Stimulated activated CD4-positive, alpha-beta T cell treated with anti-CD3 and anti-CD28 coated beads, Interleukin-12 subunit alpha, Interleukin-12 subunit beta, amount 100 ng/mL, for 48 hours (primary cell): ENCODE measurements at places on chromosomes 5 and 9.

- DNase-seq = no peak
Measured at GRCh38 chr5:155564541-155564940, 551.0 kb downstream of the KIF4B start.

- DNase-seq = no peak
Measured at GRCh38 chr5:91500758-91501157, 117.6 kb upstream of the ARRDC3 start.

- no peak for DNase-seq
Measured at GRCh38 chr9:111152614-111153406, 114.5 kb upstream of the LPAR1 start.

DNA sequence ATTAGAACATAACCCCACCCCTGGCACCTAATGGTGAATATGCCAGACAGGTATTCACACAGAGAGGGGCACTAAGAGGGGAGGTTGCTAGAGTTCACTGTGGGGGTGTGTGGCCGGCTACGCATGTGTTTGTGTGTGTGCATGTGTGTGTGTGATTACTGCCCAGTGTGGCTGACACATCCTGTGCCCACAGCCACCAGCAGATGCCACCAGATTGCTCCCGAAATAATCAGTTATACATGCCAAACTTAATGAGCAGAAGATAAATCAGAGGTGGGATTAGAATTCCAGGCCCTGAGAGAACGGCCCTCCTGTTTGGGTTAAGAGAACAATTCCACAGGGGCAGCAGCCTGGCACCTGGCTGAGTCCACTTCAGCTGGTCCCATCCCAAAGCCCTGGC is 91.8 kb upstream of the TBCA start:
- no peak for DNase-seq

- DNase-seq = no peak
Measured at GRCh38 chr9:128304971-128305288, 17.3 kb downstream of the TRUB2 start.

GRCh38 chr5:57394421-57395210 is 88.0 kb downstream of the ACTBL2 start:
- DNase-seq = no peak

- no peak for DNase-seq
Measured at GRCh38 chr5:142671801-142672200, 14.1 kb downstream of the FGF1 start.

DNA sequence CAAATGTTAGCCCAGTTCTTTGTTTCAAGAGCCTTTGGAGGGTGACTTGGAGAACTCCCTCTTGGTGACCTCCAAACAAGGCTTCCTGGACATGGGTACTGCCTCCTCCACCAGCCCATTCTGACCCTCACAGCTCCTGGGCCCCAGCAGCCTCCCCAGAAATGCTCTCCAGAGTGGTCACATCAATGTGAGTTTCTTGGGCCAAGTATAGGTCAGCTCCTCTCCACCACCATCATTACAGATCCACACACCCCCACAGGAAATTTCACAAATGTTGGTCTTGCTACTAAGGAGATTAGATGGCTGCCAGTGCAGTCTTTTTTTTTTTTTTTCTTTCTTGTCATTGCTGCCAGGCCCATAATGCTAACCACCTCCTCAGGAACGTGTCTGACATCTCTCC is 410.7 kb downstream of the DTWD2 start:
- no peak for DNase-seq

DNA sequence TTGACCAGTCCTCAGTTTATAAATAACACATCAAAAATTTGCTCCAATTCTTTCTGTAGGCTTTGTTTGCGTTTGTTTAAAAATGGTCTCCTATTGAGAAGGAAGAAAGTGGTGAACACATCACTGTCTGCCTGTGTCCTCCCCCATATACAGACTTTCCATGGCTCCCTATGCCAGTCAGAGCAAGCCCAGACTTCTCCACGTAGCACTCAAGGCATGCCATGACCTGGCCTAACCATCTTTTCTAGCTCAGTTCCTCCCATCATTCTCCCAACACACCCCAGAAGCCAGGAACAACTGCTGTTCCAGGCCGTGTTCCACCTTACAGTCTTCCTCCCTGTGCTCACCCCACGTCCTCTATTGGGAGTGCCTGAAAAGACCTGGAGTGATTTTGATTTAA is 129.6 kb upstream of the ZNF618 start:
- DNase-seq = no peak

DNA sequence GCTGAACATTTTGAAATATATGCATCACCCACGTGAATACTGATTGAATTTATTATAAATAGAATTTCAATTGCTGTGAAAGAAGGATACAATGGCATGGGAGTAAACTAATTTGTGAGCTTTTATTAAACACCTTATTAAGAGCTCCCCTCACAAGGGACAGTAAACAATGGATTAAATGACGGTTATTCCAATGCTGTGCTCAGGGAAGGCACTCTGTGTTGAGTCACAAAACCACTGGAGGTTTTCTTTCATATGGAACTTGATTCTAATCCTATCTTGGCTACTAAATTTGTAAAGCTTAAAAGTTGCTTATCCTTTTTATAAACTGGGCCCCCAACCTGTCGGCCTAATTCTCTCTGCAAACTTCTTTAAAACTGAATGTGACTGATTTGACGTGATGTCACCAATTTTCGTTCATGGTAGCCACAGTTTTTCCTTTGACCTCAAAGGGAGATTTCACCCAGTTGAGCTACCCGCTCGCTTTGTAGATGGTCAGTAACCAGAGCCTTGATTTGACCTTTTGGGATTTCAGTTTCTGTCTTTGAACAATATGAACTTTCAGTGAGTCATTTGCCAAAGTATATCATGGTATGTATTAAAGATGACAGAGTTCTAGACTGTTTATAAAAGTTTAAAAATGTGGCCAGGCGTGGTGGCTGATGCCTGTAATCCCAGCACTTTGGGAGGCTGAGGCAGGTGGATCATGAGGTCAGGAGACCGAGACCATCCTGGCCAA is 61.3 kb upstream of the PIK3R1 start:
- DNase-seq = no peak

DNA sequence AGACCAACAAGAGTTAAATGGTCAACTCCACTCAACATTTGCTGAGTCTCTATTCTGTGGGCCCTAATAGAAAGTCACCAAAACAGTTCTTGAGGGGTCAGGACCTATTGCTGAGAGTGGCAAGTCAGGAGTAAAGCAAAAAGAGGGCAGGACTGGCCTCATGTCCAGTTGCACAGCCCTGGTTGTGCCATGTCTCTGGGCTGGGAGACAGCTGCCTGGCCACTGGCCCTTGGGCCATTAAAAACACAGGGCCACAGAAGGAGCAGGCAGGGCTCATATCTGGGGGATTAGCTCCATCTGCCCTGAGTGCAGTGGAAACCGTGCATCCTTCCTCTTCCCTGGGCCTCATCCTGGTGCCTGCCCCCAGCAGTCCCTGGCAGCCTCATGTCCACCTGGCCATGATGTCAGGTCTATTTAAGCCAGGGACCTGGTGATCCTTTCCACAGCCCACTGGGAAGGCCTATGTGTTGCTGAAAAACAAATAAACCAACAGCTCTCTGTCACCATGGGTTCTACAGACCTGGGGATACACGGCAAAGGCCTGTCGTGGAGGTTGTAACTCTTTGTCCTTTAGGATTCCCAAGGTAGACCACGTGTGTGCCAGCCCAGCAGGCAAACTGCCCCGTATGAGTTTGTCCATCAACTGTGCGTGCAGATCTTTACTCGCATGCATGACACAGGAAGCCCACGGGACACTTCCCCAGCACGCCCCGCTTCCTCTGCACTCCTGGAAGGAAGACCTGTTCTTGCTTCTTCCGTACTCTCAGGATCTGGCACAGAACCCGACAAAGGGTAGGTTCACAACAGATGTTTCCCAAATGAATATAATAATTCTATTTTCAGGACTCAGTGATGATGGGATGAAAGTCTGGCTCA is 148.8 kb downstream of the MTX3 start:
- DNase-seq = no peak

DNA sequence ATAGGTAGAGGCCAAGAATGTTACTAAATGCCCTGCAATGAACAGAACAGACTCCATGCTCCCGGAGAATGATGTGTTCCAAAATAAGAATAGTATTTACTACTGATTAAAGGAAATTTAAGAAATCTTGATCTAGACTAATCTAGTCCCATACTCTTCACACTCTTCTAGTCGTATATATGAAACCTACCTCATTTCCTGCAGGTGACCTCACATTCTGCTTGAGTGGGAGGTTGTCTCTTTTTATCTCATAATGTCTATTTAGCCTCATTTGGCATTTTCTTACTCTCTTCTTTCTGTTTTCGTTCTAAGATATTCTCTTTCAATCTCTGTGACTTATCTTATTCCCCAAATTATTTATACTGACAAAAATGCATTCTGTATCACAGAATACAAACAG is 9.2 kb upstream of the SHOC1 start:
- DNase-seq = no peak

GRCh38 chr5:131751506-131751905 is 45.3 kb downstream of the FNIP1 start:
- no peak for DNase-seq

GRCh38 chr5:94847726-94848125 is 229.3 kb downstream of the SLF1 start:
- no peak for DNase-seq

DNA sequence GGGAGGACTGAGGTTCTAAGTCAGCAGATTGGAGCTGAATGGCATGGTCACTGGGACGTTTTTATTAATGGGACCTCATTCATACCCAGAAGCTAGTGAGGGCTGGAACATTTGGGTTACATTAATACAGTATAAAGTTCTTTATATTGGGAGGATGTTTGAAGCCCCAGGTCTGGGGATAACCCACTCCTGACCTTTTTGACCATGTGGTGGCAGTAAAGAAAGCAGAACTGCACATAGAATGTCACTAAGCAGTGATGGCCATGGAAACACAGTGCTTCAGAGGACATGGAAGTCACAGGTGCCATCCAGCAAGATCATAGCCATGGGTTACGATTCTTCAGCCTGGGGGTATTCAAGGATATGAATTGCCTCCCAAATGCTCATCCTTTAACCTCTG is 176.0 kb downstream of the ATP10B start:
- DNase-seq = no peak

GRCh38 chr5:133730346-133730745 is 118.0 kb upstream of the FSTL4 start:
- no peak for DNase-seq

DNA sequence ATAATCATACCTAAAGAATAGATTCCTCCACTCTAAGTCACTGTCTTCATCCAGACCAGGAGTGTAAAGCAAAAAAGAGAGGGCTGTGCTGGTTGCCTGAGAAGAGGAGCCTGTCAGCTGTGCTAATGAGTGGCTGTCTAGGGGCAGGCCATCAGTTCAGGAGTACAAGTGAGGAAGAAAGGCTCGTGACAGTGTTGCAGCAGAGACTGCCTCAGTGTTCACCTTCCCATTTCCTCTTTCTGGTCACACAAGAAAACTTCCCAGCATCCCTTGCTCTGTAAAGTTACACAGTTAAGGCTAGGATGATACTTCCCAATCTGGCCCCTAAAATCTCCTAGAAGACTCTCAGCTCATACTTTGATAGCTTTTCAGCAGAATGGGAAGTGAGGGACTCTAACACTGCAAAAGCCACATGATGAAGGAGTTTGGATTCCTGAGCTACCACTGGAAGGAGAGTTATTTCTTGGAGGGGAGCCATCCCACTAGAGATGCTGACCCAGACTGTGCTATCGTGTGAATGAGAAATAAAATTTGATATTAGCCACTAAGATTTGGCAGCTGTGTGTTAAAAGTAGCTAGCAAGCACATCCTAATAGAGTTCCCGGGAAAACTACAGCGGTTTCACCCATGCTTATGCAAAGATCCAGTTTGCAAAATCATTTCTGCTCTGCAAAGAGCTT is 67.1 kb downstream of the ADAMTS12 start:
- no peak for DNase-seq

- no peak for DNase-seq
Measured at GRCh38 chr5:161396171-161396570, 150.4 kb downstream of the GABRB2 start.

DNA sequence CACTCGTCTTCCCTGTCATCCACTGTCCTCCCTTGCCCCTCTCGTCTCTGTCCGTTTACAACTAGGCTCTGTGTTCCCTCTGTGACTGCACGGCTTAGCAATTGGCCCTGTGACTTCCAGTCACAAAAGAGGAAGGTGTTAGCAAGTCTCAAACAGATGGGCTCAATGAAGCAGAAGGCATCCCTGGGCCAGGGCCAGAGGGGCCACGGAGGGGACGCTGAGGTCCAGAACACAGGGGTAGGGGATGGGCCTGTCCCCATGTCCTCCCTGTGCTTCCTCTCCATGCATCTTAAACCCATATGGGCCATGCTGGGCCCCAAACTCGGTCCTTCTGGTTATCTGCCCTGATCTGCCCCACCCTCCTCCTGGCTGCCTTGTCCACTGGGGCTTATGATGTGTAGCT is at the start of gene CD72:
CD72 (minus strand) TSS at position 89 of the 403 bp plus-strand sequence. CDS start 110 bp downstream, outside the sequence.
- DNase-seq = no peak

DNA sequence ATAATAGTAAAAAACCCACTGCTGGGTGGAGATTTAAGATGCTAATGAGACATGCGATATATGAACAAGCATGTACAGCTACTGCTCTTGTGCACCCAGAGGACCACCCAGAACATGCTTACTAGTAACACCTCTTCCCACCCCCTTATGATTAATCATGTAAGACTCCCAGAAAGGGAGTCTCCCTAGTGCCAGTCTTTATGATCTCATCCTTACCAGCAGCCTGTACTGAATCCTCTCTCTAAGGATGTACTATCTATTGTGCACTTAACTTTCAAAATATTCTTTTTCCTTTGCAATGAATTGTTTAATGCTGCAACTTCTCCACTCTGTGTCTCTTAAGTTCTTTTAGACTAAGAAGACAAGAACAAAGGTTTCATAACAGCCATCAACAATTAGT is 9.1 kb upstream of the MAT2B start:
- DNase-seq = no peak
